ENCODE measurements at places on chromosomes 1 and 21.

DNA sequence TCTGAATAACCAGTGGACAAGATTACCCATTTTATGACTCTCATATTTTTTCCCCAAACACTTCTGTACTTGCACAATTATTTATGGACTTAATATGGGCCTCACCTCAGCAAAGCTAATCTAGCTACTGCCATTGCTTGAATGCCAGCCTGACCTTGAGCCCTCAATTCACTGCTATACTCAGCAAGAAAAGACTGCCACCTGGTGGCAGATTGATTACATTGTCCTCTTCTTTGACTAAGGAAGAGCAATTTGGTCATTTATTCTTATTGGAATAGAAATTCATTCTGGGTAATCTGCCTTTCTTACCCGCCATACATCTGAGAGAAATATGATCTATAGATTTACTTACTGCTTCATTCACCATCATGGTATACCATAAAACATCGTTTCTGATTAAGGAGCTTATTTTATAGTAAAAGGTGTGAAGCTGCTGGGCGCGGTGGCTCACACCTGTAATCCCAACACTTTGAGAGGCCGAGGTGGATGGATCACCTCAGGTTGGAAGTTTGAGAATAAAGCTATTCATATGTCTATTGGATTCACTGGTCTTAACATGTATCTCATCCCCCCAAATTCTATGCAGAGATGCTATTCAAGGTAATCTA is 32.9 kb upstream of the DIPK1A start:
- peak; percentile 67 for DNase-seq

DNA sequence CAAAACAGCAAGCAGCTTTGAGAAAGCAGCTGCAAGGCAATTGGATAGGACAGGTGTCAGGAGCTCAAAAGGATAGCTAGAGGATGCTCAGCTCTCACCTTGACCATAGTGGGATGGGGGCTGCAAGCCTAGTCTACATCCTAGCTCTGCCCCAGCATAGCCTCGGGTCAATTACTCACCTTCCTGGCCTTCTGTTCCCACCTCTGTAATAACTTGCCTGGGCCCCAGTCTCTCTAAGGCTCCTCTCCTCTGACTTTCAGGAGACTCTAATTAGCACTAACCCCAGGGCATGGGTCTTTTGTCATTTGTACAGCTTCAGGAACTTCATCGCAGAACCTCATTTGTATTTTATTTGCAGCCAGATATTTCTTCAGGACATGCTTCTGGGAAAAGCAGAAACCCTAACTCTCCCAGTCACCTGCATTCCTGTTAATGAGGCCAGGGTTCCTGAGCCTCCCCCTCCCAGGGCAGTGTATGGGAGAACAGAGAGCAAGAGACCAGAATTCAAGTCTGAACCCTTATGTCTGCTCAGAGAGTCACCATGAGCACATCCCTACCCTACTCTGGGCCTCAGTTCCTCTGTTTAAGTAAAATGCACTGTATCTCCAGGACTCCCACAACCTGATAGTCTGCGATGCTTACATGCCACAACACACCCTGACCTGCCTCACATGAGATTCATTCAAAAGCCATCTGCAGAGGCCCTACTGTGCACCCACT is 108.1 kb downstream of the MATN1 start:
- no peak for DNase-seq

DNA sequence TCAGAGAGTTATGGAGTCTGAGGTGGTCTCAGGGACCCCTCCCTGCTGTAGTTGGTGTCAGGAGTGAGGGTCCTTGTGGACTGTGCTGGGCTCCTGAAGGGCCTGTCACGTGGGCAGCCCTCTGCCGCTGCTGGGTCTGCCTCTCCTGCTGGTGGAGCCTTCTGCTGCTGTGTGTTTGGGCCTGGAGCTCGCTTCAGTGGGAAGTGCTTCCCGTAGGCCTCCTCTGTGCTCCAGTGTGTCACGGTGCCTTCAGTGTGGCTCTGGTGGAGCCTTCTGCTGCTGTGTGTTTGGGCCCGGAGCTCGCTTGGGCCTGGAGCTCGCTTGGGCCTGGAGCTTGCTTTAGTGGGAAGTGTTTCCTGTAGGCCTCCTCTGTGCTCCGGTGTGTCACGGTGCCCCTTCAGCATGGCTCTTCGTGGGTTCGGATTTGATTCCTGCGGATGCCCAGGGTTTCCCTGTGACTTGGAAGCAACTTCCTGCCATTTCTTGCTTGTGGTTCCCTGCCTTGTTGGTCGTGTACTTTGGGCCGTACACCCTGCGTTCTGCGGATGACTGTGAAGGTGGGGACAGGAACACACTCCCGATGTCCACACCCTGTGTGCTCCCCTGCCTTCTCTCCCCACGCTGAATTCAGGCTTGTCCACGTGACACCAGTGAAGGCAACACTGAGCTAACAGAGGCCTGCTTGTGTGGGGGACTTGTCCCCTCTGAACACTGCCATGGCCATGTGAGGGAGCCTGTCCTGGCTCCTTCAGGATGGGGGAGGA is 19.5 kb downstream of the C1orf174 start:
- no peak for DNase-seq

DNA sequence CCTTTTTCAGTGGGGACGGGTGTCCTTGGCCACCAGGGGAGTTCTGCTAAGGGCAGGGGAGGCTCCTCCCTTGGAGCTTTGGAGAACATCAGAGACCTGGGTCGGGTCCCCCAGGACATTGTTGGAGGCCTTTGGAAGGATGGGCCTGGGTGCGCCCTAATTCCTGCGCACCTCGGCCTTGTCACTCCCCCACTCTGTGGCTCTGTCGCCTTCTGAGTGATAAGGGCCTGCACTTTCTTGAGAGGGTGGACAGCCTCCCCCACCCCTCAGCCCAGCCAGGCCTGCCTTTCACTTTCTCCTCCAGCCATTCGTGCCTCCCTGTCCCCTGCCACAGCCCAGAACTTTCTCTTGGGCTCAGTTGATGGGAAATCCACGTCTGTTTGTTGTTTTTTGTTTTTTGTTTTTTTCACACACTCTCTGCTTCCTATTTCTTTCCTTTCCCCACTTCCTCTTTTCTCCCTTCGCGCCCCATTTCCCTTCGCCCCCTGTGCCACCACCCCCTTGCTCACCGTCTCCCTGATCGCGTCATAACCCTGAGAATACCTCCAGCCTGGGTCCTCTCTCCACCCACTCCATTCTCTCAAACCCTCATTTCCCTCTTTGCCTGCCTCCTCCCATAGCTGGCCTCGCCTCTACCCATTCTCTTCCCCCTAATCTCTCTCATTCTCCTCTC is 85.6 kb downstream of the PAX7 start:
- no peak for DNase-seq

GRCh38 chr1:7333094-7333493 is 438.0 kb upstream of the VAMP3 start:
- no peak for DNase-seq

DNA sequence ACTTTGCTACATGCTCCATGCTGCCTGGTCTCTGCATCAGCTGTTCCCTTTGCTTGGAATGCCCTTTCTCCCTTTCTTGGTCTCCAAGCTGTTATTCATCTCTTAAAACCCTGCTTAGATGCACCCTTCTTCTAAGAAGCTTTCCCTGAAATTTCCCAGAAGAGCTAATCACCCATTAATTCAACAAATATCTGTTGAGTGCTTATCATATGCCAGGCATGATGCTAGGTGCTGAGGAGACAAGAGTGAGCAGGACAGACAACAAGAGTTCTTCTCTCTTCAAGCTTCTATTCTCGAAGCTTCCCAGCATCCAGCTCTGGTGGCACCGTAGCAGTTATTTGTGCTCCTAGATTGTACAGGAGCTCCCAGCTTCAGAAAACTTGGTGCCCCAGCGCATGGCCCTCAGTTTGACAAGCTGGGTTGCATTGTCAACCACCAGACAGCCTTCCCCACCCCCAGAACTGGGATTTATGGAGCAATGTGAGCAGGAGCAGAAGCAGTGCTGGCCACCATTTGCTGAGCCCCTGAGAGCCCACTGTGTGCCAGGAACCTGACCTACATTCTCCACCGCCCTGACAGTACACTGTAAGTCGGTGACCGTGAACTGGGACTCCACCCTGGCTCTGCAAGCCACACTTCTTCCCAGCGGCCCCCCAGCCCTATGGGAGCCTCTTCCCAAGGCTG is 68.0 kb upstream of the ACOT11 start:
- DNase-seq, result no peak
